ENCODE measurements at places on chromosomes 2 and 18. TPM values are rescaled to one million over a fixed set of nuclear protein-coding genes. Genes with fewer than 3 reads are reported as not detected.
A peak's percentile ranks its signal among the peaks of the same experiment; 100 is the strongest.

Gene DUSP2
- total RNA-seq, result 340 TPM

Gene RGPD3
- 0.25 TPM for total RNA-seq

Gene HSPD1
- 720 TPM for total RNA-seq

Gene MROH2A
- total RNA-seq, result not detected

GRCh38 chr2:62660582-62661262, 44.8 kb upstream of the EHBP1 start:
- no peak for DNase-seq
- no peak overlapping the region for H3K27ac ChIP-seq
- H3K4me1 ChIP-seq, result peaks cover 5% of the 10 kb centered on the region
- H3K4me3 ChIP-seq, result peak overlapping the region; percentile 36

GRCh38 chr2:191703079-191703725, 25.3 kb downstream of the NABP1 start:
- no peak overlapping the region for H3K4me3 ChIP-seq
- H3K27me3 ChIP-seq, result no peaks in the 10 kb centered on the region
- DNase-seq, result no peak
- H3K36me3 ChIP-seq, result no peaks in the 10 kb centered on the region
- H3K4me1 ChIP-seq, result no peaks in the 10 kb centered on the region

Gene TNFRSF11A
- total RNA-seq, result 5.4 TPM

DNA sequence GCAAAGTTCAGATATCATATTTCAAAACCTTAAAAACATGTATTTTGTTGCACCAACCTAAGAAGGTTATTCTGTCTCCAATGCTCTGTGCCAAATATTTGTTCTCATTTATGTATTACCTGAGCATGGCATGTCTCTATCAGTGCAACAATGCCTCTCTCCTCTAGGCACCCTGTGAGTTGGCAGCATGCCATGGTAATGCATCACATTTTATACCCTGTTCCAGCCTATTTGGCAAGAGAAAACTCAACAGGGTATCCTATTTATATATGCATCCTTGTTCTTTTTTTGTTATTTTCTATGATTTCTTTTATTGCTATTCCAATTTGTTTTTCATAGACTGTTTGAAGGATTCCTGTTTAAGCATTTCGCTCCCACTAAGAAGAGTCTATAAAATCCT, 126.3 kb upstream of the NRXN1 start:
- no peak overlapping the region for H3K4me3 ChIP-seq
- DNase-seq, result no peak
- H3K4me1 ChIP-seq, result no peaks in the 10 kb centered on the region

- no peak overlapping the region for H3K4me3 ChIP-seq
- no peaks in the 10 kb centered on the region for H3K36me3 ChIP-seq
- no peak overlapping the region for H3K27ac ChIP-seq
- no peaks in the 10 kb centered on the region for H3K27me3 ChIP-seq
- peaks cover 22% of the 10 kb centered on the region for H3K4me1 ChIP-seq
These were observed 25.2 kb downstream of the TMEM18 start for GRCh38 chr2:651951-652373.

GRCh38 chr2:146579147-146579930, 1265.5 kb upstream of the ACVR2A start:
- no peak overlapping the region for H3K4me3 ChIP-seq
- no peaks in the 10 kb centered on the region for H3K36me3 ChIP-seq
- no peak overlapping the region for H3K27ac ChIP-seq
- DNase-seq, result no peak
- H3K27me3 ChIP-seq, result no peaks in the 10 kb centered on the region

GRCh38 chr2:174062934-174063333, 97.8 kb upstream of the SP3 start:
- no peaks in the 10 kb centered on the region for H3K4me1 ChIP-seq
- H3K36me3 ChIP-seq, result peaks cover 2% of the 10 kb centered on the region
- H3K4me3 ChIP-seq, result no peak overlapping the region
- H3K27me3 ChIP-seq, result peaks cover 26% of the 10 kb centered on the region
- DNase-seq, result no peak

DNA sequence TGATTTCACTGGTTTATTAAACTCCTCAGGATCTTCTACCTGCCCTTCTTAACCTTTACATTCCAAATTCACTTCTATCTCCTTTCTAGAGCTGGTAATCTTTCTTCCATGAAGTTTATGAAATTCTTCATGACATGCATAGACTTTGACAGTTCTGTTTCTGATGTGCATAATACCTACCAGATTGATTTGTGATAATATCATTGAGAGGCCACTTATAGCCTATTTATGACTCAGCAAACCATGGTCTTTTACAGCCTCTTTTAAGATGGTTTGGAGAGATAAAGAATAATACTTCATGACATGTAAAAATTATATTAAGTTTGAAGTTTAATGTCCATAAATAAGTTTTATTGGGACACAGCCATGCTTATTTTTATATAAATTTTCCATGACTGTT, 14.0 kb downstream of the SCN2A start:
- H3K4me1 ChIP-seq, result no peaks in the 10 kb centered on the region
- DNase-seq, result no peak
- H3K36me3 ChIP-seq, result peaks cover 2% of the 10 kb centered on the region
- H3K27me3 ChIP-seq, result no peaks in the 10 kb centered on the region
- no peak overlapping the region for H3K27ac ChIP-seq
- no peak overlapping the region for H3K4me3 ChIP-seq

DNA sequence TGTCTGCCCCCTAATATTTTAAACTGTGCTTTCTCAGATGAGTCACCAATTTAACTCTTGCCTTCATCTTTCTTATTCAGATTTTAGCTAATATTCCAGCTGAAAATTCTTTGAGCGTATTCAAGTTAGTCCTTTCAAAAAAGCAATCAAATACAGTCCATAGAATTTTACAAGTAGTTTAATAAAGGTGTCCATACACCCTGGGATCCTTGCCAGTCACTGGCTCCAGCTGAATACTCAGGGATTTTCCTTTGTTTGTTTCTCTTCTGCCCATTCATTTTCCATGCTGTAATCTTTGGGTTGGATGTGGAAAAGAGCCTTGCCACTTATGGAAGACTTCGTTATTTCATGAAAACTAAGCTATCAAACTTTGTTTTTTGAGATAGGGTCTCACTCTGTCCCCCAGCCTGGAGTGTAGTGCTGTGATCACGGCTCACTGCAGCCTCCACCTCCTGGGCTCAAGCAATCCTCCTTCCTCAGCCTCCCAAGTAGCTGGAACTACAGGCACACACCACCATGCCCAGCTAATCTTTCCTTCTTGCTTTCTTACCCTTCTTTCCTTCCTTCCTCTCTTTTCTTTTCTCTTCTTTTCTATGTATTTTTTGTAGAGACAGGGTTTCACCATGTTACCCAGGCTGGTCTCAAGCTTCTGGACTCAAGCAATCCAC, 34.0 kb downstream of the VSNL1 start:
- no peak overlapping the region for H3K27ac ChIP-seq
- H3K4me1 ChIP-seq, result no peaks in the 10 kb centered on the region
- H3K4me3 ChIP-seq, result no peak overlapping the region
- no peak for DNase-seq

Gene FSIP2
- total RNA-seq, result 0.14 TPM

DNA sequence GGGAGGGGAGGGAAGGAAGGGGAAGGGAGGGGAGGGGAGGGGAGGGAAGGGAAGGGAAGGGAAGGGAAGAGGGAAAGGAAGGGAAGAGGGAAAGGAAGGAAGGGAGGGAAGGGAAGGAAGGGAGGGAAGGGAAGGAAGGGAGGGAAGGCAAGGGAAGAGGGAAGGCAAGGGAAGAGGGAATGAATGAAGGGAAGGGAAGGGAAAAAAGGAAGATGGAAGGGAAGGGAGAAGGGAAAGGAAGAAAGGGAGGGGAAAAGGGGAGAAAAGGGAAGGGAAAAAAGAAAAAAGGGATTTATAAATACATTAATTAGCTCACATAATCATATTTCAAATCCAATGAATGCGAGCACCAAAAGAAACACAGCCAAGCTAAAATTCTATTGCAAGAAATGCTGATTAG, 202.9 kb upstream of the LRRTM4 start:
- H3K4me3 ChIP-seq, result no peak overlapping the region
- H3K27me3 ChIP-seq, result no peaks in the 10 kb centered on the region
- no peaks in the 10 kb centered on the region for H3K4me1 ChIP-seq

DNA sequence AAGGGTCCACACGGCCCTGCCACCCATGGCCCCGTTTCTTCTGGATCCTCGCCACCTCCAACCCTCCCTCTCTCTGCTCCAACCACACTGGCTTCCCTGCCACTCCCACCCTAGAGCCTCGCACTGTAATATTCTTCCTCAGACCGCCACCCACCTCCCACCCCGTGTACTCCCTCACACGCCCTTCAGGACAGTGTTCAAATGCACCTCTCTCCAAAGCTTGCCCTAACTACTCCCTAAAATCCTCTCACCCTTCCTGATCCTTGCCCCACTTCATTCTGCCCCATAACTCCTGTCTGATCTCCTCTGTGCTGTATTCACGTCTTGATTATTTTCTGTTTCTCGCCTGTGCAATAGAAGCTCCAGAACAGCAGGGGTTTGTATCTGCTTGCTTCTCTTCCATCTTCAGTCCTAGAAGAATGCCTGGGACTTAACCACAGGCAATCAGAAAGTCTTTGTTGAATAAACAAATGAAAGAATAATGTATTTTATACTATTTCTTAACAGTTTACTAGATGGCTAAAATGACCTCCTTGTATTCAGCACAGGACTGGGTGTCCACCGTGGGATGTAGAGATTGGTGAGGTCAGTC, 25.5 kb downstream of the EPB41L3 start:
- H3K4me1 ChIP-seq, result peaks cover 5% of the 10 kb centered on the region
- no peak overlapping the region for H3K27ac ChIP-seq
- no peak overlapping the region for H3K4me3 ChIP-seq
- no peaks in the 10 kb centered on the region for H3K36me3 ChIP-seq

Gene CCDC148
- total RNA-seq, result 0.14 TPM

Gene PROKR1
- not detected for total RNA-seq

Gene KCNJ13
- total RNA-seq, result not detected

Gene POTEC
- not detected for total RNA-seq

Gene EVX2
- total RNA-seq, result not detected

DNA sequence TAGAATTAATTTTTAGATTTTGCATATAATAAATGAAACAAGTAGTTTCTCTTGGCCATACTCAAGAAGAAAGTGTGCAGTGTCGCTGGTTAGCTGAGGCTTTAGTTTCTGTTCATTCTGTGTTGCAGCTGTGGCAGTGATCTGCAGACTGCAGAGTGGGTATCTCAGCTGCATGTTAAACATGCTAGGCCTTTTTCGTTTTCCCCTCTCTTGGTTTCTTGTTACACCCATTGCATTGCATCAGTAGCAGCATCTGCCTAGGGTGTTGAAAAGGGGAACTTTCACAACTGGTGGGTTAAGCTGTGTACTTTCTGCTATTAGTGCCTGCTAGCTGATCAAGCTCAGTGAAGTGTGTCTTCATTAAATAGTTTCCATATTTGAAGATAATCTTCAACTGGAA, 51.3 kb downstream of the ACSL3 start:
- peak; percentile 20 for DNase-seq
- H3K4me3 ChIP-seq, result peak overlapping the region; percentile 43
- peak overlapping the region; percentile 85 for H3K27ac ChIP-seq

Gene SCYGR4
- not detected for total RNA-seq

GRCh38 chr2:174117951-174118930, 130.1 kb downstream of the OLA1 start:
- no peak overlapping the region for H3K27ac ChIP-seq
- no peaks in the 10 kb centered on the region for H3K36me3 ChIP-seq
- peaks cover 12% of the 10 kb centered on the region for H3K4me1 ChIP-seq

- DNase-seq, result no peak
- H3K4me3 ChIP-seq, result no peak overlapping the region
- no peaks in the 10 kb centered on the region for H3K36me3 ChIP-seq
- no peaks in the 10 kb centered on the region for H3K4me1 ChIP-seq
- H3K27me3 ChIP-seq, result peaks cover 5% of the 10 kb centered on the region
These were observed 17.0 kb upstream of the ADCYAP1 start for GRCh38 chr18:887716-888115.

GRCh38 chr2:134275058-134275862, 21.4 kb downstream of the MGAT5 start:
- no peak overlapping the region for H3K4me3 ChIP-seq
- H3K36me3 ChIP-seq, result peaks cover 4% of the 10 kb centered on the region
- no peak for DNase-seq
- H3K27ac ChIP-seq, result no peak overlapping the region
